Putamen (tissue), 1 donor: ENCODE measurements at places on chromosomes 11 and 22.

DNA sequence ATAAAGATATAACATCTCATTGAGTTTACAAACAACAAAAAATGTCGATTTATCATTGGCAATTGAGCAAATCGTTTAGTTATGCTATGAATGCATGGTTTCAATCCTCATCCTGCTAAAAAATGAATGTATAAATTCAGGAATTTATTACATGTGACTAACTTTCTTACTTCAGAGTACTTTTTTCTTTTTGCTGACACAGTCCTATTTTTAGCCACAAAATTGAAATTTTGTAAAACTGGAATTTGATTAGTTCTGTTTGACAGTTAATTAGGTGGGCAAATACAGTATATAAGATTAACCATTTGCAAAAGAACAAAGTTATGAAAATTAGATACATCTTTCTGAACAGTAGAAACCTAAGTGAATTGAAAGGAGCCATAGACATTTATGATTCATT lies 925.0 kb upstream of the CHORDC1 start:
- DNase-seq: no peak

DNA sequence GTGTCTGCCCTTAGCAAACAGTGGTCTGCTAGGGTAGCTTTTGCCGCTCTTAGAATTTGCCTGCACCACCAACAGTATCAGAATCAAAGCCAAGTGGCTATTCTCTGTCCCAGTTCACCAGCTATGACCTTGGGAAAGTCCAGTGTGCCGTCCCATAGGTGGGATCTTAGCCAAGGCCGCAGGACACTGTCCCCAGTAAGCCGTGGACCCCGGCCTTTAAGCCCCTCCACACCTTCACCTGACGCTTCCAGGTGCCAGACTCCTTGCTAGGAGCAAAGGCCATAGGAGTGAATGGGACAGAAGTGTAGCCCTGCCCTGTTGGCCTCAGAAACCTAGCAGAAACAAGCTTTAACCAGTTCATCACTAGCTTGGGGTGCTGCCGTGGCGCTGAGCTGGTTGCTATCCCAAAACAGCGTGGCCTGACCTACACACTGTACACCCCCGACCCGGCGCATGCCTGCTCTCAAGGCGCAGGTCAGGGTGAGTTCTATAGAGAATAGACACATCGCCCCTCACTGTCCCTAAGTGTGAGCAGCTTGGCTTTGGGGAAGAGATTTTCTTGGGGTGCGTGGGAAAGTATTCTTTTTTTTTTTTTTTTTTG lies 4.5 kb downstream of the FADD start:
- no peak for DNase-seq

DNA sequence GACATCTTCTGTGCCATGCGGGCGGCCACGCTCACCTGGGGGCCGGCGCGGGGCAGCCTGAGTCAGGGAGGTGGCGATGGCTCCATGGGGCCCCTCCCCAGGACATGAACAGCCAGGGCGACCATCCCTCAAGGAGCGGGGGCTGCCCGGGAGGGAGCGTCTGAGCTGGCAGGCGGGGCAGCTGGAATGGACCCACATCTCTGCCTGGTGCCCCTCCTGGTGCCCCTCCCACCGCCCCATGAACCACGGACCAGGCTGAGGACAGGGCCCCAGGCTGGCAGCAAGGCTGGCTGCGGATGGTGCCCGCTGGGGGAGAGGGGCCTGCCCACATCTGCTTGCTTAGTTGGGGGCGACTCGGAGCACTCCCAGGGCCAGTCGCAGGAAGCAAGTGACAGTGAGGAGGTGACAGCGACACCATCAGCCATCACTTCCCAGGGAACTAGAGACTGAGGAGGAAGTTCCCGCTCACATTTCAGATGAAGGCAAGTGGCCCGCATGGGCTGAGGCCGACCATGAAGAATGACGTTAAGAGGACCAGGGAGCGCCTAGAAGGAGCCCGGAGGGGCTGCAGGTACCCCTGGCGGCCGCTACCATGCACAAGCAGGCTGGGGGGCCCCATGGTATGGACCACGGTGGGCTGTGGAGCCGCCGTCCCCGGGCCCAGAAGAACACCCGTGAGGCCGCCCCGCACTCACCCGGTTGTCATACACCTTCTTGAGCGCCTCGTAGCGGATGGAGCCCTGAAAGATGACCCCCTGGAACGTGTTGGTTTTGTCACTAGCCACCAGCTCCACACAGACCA lies 37.3 kb downstream of the KIAA0930 start:
- DNase-seq: no peak

DNA sequence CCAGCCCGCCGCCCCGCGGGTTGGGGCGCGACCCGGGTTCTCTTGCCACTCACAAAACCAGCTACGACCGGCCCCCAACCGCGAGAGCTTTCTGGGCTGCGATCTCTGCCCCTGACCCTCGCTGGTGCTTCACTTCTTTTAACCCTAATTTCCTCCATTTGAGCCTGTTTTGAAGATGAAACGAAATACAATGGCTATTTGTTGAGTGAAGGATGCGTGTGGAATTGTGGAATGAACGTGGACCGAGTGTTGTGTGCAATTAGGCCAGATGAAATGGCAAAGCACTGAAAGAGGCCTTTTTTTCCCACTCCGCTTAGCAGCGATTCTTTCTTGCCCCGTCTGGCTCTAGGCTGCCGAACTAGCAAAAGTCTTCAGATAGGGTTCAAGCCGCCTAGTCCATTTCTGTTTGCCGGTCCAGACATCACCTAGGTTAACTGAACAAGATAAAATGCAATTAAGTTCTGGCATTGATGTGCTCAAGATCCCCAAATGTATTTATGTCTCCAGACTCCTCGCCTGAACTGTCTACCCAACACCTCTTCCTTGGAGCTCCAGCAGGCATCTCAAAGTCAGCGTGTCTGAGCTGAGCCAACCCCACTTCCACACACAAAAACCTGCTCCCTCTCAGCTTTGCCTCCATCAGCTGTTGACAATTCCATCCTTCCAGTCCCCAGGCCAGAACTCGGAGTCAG lies 471 bp upstream of the TMEM184B start:
- DNase-seq: peak; percentile 78

- DNase-seq: no peak
Observed at GRCh38 chr11:15118431-15118830, 3.7 kb downstream of the INSC start.

GRCh38 chr22:24950272-24950902 lies 2.1 kb upstream of the KIAA1671 start:
- DNase-seq: peak; percentile 23

DNA sequence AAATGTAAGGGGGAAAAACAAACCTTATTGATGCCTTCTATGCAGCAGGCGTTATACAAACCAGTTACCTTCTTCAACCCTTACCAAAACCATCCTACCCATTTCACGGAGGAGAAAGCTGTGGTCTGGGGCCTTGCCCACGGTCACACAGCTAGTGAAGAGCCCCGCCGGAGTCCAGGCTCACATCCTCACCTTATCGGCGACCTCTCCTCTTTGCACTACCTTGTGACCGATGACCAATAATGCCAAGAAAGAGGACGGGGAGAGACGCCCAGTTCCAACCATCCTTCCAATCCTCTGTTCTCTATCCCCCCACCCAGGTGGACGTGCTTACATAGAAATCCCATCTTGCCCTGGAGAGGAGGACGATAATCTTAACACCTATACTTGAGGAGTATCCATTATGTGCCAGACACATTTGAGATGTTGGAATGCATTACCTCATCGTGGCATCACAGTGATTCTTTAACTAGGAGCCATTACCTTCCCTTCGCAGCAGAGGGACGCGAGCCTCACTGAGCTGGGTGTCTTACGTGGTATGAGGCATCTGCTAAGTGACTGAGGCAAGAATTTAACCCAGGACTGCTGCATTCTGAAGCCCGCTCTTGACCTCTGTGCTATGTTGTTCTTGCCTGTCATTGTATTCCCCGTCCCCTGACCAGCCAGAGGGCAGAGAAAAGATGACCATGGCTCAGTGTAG lies 253.7 kb upstream of the B3GAT1 start:
- no peak for DNase-seq

DNA sequence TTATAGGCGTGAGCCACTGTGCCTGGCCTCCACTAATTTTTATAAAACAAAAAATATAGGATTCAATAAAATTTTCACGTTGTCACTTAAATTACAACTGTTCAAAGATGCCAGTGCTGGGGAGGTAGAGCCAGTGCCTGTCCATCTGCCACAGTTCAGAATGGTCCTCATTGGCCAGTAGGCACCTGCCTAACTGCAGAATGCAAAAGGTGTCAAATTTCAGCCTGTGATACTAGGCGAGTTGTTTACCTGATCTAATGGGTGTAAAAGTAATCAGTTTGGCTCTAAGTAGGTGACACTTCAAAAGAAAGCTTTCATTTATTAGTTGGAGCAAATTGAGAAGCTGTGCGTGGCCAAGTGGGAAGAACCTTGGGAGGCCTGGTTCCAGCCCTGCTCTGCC lies 2.4 kb downstream of the SMARCB1 start:
- DNase-seq: no peak

DNA sequence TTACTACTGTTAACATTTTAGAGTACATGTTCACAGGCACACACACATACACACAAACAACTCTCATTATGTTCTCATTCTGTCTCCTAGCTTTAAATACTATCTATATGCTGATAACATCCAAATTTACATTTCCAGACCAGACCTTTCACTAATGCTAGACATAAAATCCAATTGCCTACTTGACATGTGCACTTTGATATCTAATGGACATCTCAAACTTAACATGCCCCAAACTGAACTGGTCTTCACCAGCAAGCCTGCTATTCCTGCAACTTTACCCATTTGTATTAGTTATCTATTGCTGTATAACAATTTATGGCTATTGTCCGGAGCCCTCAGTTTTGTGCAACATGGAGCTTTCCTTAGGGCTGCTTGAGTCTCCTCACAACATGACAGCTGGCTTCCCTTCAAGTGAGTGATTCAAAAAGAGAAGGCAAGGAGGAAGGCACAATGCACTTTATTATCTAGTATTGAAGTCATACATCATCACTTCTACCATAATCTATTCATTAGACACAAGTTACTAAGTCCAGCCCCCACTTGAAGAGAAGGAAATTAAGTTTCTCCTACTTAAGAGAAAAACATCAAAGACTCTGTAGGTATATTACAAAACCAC lies 3.0 kb downstream of the SLC36A4 start:
- no peak for DNase-seq

GRCh38 chr22:46897246-46897623 lies 134.8 kb downstream of the TBC1D22A start:
- DNase-seq: no peak

DNA sequence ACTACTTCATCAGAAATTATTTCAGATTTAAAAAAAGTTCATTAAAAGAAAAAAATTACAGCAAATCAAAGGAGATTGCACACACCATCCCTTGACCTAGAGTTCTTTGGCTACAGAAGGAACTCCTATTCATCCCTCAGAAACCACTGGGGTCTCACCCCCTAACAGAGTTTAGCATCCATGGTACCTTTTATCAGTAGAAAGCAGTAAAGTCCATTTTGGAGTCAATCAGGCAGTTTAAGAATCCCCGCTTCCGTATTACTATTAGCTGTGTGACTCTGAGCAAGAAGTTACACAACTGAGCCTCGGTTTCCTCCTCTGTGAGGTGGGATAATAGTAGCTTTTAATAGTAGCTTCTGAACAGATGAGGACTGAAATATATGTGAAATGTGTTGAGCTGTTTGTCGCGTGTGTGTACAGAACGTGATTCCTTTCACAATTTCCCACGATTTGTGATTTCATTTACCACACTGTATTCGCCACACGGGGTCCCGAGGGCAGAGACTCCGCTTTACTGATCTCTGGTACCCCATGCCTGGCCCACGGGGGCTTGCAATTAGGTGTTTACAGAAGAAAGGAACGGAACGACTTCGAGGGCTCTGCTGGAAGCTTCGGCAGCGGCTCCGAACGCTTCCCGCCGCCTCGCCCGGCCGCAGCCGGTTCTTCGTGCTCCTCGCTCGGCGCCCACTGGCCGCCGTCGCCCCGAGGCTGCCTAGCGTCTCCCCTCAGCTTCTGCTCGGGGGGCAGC lies 72.5 kb upstream of the ZBED5 start:
- DNase-seq: no peak

DNA sequence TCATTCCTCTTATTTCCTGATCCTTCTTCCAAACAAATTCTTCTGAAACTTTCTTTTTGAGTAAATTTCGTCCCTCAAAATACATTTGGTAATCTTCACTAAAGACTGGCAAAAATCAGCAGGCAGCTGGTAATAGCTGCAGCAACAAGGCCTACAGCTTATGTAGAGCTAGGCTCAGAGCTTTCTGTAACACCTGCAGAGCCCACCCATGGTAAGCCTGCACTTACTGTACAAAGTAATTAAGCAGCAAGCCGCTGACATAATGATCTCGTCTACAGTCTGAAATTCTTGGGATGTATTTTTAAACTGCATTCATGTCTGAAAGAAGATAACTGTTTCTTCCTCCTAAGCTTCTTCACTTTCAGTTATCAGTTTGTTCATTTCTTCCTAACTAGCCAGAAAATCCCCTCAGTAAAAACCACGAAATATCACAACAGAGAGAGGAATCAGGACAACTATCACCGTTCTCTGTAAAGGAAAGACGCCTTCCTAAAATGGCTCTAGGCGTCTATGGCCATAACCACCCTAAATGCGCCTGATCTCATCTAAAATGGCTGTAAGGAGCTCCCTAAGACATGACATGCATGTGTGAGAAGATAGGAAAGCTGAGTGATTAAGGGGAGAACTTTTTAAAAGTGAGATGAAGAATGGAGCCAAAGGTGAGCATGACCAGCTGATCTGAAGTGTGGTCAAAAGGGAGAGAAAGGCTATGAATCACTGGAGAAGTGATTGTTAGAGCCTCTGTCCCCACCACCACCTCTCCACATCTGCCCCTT lies 56.2 kb downstream of the DENND5A start:
- no peak for DNase-seq

DNA sequence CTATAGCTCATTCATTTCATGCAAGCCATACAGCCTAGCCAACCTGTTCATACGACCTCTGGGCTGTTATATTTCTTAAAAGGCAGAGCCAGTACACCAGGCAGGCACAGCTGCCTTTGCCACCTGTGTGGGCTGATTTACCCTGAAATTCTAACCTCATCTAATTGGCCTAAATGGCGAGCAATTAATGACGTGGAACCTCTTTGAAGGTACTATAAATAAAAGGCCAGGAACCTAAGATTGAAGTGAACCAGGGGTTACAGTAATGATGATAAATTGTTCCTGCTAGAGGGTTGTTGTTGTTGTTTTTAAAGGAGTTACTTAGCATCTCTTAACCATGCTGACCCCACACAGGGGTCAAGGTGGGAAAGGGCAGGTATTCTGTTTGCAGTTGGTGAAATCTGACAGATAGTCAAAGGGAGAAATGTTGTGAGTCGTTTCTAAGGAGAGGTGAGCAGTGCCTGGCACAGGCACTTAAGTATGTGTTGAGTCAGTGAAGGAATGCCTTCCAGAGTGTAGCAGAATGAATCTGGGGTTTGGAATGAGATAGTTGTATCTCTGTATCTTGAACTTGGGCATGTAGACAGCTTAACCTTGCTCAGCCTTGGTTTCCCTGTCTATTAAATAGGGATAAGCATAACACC lies 213.5 kb upstream of the NAV2 start:
- DNase-seq: no peak
